HCT116 (cell line): ENCODE measurements at places on chromosomes 2 and 18. TPM values are rescaled to one million over a fixed set of nuclear protein-coding genes. Genes with fewer than 3 reads are reported as not detected.

The SCRN3 gene
- 7.7 TPM for total RNA-seq

The TNFRSF11A gene
- total RNA-seq: 3.2 TPM

The TMEM163 gene
- 0.12 TPM for total RNA-seq

DNA sequence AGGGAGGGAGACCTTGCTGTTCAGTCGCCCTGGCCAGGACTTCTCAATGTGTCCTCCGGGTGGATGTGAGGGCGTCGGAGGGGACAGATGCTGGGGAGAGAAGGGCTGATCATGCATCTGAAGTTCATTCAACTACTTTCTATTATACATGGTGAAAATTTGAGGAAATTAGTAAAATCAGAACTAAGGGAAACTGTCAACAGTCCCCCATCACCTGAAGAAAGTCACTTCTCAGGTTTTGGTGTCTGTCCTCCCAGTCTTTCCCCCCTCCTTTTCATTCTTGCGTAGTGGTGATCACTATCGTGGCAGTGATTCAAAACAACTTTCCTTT lies 17.4 kb upstream of the ACKR3 start:
- no peak for DNase-seq

- DNase-seq: no peak
Observed at GRCh38 chr2:11128243-11128951, 26.9 kb upstream of the SLC66A3 start.

GRCh38 chr2:119756837-119757236 lies 2.9 kb upstream of the PTPN4 start:
- peak; percentile 62 for DNase-seq

GRCh38 chr2:166764216-166764615 lies 124.1 kb upstream of the XIRP2 start:
- no peak for DNase-seq

GRCh38 chr18:62336618-62337017 lies 11.5 kb downstream of the TNFRSF11A start:
- no peak for DNase-seq
